Suppressor macrophage (primary cell): ENCODE measurements at places on chromosomes 16 and 17.

DNA sequence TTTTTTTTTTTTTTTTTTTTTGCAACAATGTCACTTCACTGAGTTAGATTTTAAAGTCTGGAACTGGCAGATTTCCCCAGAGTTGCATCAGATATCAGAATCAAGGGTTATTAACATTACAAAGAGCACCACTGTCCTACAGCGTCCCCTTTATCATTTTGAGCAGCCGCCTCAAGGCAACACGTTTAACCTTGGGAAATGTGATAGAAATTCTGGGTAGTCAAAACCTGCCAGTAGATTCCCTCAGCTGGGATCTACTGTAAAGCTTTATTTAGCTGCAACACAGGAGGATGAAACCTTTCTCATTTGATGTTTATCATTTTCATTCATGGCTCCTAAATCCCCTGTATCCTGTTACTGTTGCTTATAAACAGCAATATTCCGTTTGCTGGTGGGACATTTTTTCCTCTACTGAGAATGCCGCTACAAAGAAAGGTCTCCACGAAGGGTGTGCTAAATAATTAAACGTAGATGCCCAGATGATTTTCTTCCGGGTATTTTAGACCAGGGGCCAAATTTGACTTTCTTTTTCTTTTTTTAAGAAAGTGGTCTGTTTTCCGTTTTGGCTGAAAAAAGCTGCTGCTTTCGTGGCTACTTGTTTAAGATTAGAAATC is 436.1 kb upstream of the GOT2 start:
- DNase-seq, result no peak

GRCh38 chr16:31453255-31454204 is 5.8 kb upstream of the ARMC5 start:
- DNase-seq, result peak; percentile 56

DNA sequence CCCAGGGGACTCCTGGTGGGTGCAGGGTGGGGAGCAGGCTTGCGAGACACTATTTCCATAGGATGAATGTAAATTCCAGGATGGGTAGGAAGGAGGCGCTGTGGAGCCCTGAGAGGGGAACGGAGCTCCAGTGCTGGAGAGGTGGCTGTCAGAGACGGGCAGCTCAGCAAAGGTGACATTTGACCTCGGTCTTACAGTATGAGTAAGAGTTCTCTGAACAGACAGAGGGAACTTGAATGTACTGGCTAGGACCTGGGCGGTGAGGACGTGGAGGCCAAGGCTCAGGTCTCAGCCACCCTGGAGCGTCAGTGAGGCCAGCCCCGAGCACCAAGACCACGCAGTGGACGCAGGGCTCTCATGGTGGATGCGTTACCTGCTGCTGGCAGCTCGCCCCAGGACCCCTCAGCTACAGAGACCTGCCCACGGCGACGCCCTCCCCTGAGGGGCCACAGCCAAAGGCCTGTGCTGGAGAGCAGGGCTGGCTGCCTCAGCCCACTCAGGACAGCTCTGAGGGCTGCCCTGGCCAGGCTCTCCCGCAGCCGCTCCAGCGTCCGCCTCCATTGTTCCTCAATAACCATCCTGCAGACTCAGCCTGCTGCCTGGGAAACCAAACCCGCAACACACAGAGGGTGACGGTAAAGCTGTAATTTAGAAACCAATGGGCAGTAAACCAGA is 65.9 kb upstream of the TNRC6C start:
- DNase-seq, result no peak

- peak; percentile 64 for DNase-seq
Measured at GRCh38 chr17:48102798-48103715, 1.8 kb upstream of the CBX1 start.

- DNase-seq, result no peak
Measured at GRCh38 chr16:56202036-56202435, 10.7 kb downstream of the GNAO1 start.

GRCh38 chr17:37671824-37672547 is 28.7 kb upstream of the DDX52 start:
- no peak for DNase-seq

DNA sequence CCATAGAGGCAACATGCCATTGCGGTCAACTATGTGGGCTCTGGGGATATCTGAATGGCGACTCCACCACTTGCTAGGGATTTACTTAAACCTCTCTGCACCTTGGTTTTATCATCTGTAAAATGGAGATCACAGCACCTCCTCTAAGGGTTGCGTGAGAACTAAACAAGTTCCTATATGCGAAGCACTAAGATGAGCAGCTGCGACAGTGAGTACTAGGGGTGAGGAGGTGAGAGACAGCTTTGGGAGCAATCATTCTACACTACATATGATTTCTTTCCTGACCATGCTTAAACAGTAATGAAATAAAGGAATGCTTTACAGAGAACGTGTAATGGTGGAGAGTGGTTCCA is 61.4 kb downstream of the CREBBP start:
- no peak for DNase-seq
